Activated T-helper 1 cell treated with anti-CD3 and anti-CD28 coated beads, Interleukin-2, amount 50 U/mL, for 16 hours (primary cell): ENCODE measurements at places on chromosomes 6 and 20.

DNA sequence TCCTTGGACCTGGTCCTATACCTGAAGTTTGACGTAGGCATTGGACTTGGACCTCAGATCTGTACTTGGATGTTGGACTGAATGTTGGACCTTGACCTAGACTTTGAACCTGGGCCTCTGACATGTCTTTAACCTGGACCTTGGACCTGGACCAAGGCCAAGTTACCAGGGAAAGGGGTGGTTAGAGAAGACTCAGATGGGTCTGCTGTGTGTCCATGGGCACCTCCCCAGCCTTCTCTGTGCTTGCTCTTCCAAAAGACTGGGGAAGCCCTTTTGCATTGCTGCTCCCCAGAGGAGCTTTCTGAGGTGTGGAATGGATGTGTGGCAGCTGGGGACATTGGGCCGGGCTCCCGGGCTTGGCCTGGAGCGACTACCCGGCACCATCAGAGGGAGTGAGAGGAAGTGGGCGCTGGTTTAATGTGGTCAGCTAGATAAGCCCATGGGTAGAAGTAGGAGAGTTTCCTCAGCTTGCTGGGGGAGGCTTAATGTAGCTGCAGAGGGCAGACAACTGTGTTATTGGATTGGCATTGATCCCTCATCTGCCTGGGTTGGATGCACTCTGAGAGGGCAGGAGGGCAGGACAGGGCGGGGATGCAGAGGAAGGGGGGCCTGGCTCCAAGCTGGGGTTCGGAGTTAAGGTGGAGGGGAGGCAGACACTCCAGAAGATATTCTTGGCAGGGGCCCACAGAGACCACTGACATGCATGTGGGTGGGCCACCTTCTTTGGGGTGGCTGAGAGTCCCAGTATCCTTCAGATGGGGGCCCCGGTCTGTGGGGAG lies 4.2 kb downstream of the SCRT2 start:
- no peak for DNase-seq

DNA sequence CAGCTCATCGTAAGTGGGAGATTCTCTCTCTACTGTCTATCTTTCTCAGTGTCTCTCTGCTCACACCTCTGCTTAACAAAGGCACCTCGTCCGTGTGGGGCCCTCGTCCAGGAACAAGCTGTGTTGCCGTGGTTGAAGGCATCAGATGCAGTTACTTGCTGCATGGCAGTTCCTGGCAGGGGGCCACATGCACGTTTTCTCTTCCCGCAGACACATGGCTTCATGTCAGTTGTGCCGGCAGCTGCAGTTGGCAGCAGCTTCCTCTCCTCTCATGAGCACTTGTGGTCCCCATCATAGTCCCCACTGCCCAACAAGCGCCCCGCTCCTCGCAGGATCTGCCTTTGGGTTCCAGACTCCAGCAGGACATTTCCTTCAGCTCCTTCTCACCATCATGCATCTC lies 7.1 kb upstream of the AFDN start:
- DNase-seq: no peak

- DNase-seq: no peak
These were observed 75.8 kb upstream of the ZFP64 start for GRCh38 chr20:52267418-52267817.

- DNase-seq: no peak
These were observed 21.7 kb downstream of the TRAF3IP2 start for GRCh38 chr6:111583986-111584385.

DNA sequence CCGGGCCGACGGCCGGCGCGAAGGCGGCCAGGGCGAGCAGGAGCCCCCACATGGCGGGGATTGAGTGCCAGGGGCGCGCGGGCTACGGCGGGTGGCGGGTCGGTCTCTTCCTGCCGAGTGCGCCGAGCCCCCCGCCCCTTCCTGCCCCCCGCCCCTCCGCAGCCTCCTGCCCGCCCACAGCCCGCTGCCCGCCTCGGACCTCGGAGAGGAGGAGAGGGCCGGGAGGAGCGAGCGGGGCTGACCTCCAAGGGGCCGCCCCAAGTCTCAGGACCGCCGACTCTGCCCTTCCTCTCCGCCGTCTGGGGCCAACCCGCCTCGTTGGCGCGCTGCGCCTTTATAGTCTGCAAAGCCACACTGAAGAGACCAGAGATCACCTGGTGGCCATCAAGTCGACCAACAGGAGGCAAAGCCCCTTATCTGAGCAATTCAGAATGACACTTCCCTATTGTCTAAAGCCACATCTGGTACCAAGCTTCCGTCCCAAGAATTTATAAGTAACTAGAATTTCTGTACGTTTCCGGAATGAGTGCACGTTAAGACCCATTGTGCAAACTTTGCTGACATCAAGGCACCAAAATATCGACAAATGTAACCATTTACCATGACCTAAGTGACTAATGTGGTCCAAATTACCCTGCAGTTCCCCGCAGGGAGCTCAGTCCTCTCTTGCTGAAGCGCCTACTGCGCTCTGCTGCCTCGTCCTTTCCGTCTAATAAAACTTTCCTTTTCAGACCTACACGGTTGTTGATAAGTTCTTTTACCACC lies at the start of gene CPXM1:
Gene CPXM1 (minus strand): TSS at position 107 of the 765 bp plus-strand sequence. CDS start 55 bp downstream, at position 52.
- no peak for DNase-seq

DNA sequence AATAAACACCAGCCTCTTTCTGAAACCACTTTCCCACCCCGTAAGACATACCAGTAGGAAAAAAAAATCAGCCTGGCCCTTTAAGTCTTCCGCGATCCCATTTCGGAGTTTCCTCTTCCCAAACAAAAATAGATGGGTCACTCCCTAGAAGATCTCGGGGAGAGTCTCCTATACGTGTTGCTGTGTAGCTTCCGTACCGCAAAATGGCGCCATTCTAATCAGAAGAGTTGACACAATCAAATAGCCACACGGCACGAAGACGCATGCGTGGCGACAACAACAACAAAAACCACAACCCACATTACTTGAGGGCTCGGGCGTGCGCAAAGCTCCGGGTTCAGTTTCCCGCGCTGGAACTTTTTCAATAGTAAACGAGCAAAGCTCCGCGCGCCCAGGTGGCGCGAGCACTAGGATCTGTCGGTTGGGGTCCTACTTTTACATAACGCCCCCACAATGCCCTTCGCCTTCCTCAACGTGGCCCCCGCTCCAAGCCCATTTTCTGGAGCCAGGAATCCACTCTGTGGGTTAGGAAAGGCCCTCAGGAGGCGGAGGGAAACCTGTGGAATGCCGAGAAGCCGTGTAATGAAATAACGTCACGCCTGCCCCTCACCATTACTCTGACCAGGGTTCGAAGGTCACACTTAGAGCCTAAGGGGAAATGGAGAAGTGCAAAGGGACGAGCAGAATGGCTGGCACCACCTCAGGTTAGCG lies at the start of gene GPANK1:
Gene GPANK1 (minus strand): TSS at position 208 of the 711 bp plus-strand sequence. CDS start 519 bp downstream, outside the sequence.
- peak; percentile 78 for DNase-seq

DNA sequence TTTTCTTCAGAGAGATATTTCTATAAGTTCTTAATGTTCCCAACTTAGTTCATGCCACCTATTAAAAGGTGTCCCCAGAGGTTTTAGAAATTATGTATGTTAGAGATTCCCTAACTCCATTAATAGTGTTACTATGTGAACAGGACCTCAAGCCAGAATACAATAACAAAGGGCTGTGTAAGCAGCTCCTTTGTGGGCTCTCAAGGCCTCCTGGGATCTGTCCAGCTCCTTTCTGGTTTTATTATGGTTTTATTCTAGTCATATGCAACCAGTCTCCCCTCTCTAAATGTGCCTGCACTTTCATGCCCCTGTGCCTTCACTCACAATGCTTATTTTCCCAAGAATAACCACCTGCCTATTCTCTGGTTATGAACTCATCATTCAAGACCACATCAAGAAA lies 22.7 kb downstream of the NRSN1 start:
- DNase-seq: no peak

DNA sequence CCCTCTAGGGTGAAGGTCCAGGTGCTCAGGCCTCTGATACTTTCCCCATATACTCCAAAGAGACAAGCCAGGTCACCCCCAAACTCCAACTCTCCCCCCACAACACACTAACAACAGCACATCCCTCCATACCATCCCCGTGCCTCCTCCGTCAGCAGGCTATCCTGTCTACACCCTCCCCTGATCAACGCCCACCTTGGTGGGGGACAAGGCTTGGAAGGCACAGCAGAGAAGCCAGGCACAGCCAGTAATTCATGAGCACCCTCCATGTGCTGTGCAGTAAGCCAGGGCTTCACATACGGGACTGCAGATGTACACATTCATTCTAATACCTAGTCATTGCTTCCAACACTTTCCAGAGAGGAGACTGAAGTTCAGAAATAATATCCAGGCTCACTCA lies 57.6 kb downstream of the TRERF1 start:
- DNase-seq: no peak

- no peak for DNase-seq
These were observed 71.4 kb upstream of the CST7 start for GRCh38 chr20:24877652-24878051.

DNA sequence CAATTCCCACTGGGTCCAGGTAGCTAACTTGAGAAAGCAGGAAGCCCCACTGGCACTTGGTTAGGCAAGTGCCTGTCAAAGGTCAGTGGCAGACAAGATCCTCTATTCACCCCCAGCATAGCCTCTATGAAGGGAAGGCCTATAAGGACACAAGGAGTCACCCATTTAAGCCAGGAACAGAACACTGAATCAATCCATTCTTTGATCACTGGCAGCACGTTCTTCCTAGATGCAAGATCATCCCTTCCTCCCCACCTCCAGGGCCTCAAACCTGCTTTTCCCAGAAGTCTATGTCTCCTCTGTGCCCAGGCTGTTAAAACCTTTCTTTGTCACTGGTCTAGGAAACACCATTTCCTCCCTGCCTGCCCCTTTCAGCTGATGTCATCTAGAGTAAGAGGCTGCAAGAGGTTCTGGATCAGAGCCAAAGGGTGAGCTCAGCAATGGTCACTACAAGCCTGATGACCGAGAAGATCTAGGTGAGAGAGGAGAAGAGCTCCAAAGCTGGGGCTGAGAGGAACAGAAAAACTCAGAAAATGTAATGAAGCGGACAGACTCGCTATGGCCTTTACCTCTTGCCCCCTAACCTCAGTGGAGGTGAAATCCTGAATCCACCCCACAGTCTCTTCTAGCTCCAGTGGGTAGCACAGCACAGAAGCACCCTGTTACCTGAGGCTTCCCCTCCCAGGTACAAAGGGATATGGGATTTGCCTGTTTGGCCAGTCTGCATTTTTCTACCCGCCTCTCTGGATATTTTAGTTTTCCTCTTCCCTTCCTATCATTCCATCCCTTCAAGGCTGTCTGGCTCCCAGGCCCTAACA lies 1.8 kb downstream of the GTPBP2 start:
- no peak for DNase-seq

DNA sequence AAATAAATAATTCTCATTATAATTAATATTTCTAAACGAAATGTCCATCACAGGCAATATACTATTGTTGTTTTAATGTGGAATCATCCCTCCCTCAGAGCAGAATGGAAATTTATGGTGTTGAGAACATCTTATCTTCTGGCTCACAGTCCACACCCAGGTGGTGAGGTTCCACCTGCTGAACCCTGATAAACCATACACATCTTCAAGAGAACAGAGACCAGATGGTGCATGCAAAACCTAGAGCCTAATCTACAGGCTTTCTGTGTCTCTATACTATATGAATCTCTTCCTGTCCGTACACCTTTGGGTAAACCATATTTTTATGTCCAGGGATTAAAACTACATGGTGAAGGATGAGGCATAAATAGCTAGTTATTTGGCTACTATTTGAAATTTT lies 52.3 kb upstream of the UFL1 start:
- no peak for DNase-seq

DNA sequence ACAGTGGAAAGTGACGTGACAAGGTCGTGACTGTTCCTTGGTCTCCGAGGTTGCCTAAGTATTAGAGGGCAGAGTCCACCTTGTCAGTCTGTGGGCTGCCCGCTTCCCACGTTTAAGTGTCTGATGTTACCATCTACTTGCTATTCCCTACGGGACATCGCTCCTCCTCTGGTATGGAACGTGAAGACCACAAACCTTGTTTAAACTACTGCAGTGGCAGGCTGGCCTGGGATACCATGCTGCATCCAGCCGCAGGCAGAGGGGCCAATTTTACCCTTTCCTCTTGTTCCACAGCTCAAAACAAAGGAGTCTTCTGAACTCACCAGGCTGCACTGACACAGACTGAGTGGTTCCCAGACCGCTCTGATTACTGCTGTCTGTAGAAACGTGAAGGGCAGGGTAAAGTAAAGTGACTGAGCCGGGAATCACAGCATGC lies 275.9 kb downstream of the FOXC1 start:
- no peak for DNase-seq

DNA sequence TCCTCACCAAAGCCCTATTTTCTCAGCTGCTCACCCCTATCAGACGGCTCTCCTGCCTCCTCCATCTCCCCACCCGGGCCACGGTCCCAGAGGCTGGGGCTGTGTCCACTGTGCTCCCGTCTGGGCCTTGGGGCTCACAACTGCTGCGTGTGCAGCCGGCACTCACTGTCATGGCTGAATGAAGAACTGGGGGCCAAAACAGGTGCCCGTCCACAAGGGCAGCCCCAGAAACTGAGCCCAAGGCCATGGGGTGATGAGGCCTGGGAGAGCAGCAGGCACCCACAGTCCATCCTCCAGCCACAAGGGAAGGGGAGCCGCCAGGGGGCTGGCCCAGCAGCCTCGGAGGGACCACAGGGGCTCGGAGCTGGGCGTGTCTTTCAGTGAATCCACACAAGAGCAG lies 159.5 kb downstream of the DLL1 start:
- DNase-seq: no peak

- DNase-seq: no peak
These were observed 189.3 kb downstream of the PREX1 start for GRCh38 chr20:48638546-48638945.

GRCh38 chr20:35171753-35172433 lies at the start of gene PROCR:
Gene PROCR (plus strand): TSS chr20:35172072. CDS start chr20:35172155, 83 bp downstream.
- no peak for DNase-seq

DNA sequence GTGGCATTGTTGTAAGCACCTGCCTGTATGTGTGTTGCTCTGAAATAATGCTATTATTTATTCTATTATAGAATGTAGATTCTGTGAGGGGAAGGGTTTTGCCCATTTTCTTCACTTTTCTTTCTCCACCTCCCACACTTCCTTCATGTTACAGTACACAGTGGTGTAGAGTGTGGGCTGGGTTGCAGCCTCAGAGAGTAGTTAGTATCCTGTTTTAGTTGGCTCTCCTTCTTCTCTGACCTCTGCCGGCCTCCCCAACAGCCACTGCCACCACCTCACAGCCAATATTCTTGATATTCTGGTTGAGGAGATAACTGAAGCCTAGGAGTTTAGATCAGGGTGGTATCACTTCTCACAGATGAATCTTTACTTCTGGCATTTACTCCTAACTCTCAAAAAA lies 143.4 kb downstream of the BCKDHB start:
- no peak for DNase-seq

GRCh38 chr20:47304287-47304686 lies 52.2 kb downstream of the ZMYND8 start:
- no peak for DNase-seq

- DNase-seq: no peak
These were observed 3.2 kb downstream of the RIMS4 start for GRCh38 chr20:44807051-44807683.

- no peak for DNase-seq
These were observed 14.4 kb upstream of the FAM217A start for GRCh38 chr6:4093288-4093687.

- no peak for DNase-seq
These were observed 106.0 kb upstream of the CST7 start for GRCh38 chr20:24842918-24843715.
